Lower lobe of right lung (tissue), 2 donors: ENCODE measurements at places on chromosomes 3 and 15.

GRCh38 chr3:14401692-14402303 is 608 bp upstream of the SLC6A6 start:
- DNase-seq = no peak

GRCh38 chr3:135083179-135083578 is 288.1 kb downstream of the EPHB1 start:
- DNase-seq = no peak

DNA sequence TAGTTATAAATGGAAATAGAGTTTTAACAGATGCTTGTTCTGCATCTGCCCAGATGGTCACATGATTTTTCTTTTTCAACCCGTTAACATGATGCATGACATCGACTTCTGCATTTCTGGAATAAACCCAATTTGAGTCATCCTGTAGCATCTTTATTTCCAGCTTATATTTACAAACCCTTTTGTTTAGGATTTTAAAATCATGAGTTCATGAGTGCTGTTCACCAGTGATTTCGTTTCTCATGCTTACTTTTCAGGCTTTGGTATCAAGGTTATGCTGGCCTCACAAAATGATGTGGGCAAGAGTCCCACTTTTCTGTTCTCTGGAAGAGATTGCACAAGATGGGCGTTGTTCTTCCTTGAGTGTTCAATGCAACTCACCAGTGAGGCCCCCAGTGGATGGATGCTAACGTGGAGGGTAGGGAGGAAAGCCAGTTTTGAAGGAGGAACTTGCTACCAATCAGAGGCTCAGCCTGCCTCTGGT is 5.2 kb downstream of the HRH1 start:
- DNase-seq = no peak

DNA sequence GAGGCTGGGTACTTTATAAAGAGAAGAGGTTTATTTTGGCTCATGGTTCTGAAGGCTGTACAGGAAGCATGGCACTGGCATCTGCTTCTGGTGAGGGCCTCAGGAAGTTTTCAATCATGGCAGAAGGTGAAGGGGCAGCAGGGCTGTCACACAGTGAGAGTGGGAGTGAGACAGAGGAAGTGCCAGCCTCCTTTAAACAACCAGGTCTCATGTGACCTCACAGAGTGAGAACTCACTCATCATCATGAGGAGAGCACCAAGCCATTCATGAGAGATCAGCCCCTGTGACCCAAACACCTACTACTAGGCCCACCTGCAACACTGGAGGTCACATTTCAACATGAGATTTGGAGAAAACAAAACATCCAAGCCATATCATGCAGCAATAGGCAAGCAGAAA is 9.3 kb upstream of the RFTN1 start:
- no peak for DNase-seq

- no peak for DNase-seq
Measured at GRCh38 chr3:143311096-143311495, 191.5 kb downstream of the CHST2 start.

GRCh38 chr15:41048397-41048796 is 67.7 kb downstream of the INO80 start:
- DNase-seq = no peak

- DNase-seq = no peak
Measured at GRCh38 chr3:20741381-20741780, 555.4 kb upstream of the SGO1 start.

DNA sequence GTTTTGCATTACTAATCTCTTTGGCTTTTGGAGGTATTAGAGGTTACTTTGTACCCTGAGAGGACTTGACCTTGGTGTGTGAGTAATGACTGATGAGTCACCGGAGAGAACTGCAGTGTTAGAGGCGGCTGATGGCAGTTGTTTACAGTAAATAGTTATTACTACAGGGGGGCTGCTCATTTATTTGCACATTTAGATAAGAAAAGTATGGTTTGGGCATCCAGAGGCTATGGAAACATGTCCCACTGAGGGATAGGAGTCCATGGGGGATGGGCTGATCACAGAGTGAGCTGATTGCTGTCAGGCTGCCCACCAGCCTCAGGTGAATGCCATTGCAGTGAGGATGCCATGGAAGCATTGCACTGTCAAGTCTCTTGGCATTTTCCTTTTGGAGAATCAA is 17.3 kb upstream of the STAC start:
- DNase-seq = no peak

GRCh38 chr15:78322243-78322642 is 17.9 kb upstream of the CRABP1 start:
- DNase-seq = peak; percentile 40

- DNase-seq = peak; percentile 17
Measured at GRCh38 chr15:70936326-70936725, 43.7 kb downstream of the LRRC49 start.

GRCh38 chr3:50602595-50603191 is 8.9 kb downstream of the CISH start:
- no peak for DNase-seq

DNA sequence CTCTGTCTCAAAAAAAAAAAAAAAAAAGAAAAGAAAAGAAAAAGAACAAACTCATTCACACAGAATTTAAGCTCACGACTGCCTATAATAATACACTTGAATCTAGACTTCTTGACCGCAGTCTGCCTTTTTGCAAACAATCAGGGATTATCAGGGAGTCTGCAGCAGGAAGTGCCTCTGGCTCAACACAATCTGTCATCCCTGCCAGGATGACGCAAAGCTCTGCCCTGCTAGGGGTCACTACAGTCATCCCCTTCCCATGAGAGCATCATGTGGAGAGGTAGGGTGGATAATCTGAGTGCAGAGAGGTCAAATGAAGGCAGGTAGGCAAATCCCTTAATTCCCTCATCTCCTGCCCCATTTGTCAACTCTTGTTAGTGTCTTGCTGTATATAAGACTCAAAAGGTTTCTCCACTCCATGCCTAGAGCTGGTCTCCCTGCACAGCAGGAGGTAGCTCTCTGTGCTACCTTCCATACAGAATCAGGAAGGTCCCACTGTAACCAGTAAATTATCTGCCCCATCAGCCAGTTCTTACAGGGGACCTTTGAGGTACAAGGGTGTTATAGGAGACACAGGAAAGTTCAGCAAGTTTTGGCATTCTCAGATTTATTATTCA is 4.2 kb downstream of the UBAP1L start:
- no peak for DNase-seq

DNA sequence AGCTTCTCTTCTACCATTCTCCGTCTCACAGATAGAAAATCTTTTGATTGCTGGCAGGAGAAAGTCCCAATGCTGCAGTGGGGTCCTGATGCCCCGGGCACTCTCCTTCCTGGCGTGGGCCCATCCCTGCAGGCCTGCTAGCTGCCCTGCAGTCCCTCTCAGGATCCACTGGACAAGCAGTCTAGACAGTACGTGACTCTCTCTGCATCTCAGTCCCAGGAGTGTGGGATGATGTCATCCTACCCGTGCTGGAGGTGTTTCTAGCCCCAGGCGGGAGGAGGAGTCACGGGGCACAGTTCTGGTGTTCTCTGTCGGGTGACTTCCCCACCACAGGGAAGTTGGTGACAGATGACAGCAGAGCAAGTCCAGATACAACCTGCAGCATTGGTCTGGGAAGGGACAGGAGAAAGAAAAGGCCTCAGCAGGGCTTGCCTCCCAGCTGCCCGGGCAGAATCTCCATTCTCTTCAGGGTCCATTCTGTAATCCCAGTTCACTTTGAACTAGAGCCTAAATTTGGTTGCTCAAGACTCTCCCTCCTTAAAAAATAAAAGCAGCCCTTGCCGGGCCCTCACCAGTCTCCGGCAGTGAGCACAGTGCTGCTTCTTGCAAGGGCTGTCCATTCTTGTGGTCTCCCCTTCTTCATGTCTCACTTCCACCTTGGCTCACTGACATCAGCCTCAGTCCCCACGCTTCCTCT is 30.6 kb downstream of the SLC28A1 start:
- peak; percentile 60 for DNase-seq

DNA sequence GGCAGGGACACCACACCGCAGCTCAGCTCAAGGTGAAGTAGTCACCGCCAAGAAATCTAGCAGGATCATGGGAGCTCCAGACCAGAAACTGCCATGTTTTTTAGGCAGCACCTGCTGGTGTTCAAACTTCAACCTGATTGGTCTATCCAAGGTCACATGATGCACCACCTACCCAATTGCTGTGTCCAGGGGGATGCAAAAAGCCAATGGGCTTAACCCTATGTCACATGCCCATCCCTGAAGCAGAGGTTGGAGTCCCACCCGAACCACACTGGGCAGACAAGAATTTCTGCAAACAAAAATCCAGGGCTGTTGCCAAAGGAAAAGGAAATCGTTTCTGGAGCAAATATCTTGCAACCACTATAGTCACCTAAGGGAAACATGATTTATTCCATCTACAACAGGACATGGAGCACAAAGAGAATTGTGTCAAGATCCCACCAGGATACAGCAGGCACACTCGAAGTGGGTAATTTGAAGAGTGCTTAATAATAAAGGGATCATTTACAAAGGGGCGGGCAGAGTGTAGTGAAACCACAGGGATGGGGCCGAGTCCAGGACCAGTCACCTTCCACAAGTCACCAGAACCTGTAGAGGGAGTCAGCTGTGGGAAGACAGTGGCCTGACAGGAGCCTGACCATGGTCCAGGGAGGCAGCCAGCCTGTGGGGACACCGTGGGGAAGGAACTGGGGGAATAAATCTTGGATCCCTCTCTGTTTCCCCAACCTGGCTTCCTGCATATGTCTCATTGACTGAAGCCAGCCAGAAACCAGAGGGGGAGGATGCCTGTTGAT is 34.2 kb upstream of the TSEN2 start:
- no peak for DNase-seq

DNA sequence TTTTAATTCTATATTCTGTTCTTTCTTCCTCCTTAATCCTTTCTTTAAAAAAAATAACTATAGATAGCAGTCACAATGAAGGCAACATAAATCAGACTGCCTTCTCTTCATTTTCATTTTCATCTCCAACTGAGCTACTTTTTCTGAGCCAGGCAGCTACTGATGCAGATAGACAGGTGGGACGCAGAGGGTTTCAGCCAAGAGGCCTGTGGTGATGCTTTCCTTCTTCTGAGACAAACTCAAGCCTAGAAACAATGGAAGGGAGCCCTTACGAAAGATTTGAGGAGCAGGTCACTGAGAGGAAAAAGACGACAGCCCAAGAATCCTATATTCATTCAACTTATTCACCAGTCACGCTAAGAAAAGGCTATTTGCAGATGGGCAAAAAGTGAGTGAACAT is 220.0 kb upstream of the MLF1 start:
- no peak for DNase-seq

- DNase-seq = no peak
Measured at GRCh38 chr15:28992336-28992864, 106.6 kb downstream of the APBA2 start.

GRCh38 chr3:16286161-16286560 is 21.1 kb downstream of the OXNAD1 start:
- no peak for DNase-seq

GRCh38 chr3:7964899-7965298 is 536.7 kb upstream of the LMCD1 start:
- no peak for DNase-seq

- DNase-seq = no peak
Measured at GRCh38 chr15:74642348-74642733, 26.7 kb downstream of the CLK3 start.

DNA sequence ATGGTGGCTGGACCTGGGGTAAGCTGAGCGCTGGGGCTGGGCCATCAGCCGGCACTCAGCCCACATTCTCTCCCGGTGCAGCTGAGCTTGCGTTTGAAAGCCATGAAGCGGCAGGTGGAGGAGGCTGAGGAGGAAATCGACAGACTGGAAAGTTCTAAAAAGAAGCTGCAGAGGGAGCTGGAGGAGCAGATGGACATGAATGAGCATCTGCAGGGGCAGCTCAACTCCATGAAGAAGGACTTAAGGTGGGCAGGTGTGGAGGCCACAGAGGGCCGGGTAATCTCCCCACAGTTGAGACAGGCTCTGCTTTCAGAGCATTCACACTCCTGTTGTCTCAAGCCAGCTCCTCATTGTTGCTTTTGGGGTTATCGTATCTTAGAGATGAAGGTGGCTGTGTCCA is 45.7 kb upstream of the MYZAP start:
- DNase-seq = no peak

- DNase-seq = no peak
Measured at GRCh38 chr3:16350597-16351318, 85.7 kb downstream of the OXNAD1 start.

- DNase-seq = no peak
Measured at GRCh38 chr3:52441772-52442332, 3.1 kb downstream of the SEMA3G start.

GRCh38 chr3:42539871-42540714 is 37.6 kb downstream of the VIPR1 start:
- peak; percentile 80 for DNase-seq

- DNase-seq = no peak
Measured at GRCh38 chr3:117036259-117036799, 326.8 kb downstream of the TUSC7 start.

- no peak for DNase-seq
Measured at GRCh38 chr3:69250014-69250413, 127.6 kb upstream of the LMOD3 start.

- DNase-seq = peak; percentile 85
Measured at GRCh38 chr15:40762919-40763800, 708 bp upstream of the GCHFR start.

GRCh38 chr3:66655044-66655443 is 154.2 kb upstream of the LRIG1 start:
- DNase-seq = no peak

DNA sequence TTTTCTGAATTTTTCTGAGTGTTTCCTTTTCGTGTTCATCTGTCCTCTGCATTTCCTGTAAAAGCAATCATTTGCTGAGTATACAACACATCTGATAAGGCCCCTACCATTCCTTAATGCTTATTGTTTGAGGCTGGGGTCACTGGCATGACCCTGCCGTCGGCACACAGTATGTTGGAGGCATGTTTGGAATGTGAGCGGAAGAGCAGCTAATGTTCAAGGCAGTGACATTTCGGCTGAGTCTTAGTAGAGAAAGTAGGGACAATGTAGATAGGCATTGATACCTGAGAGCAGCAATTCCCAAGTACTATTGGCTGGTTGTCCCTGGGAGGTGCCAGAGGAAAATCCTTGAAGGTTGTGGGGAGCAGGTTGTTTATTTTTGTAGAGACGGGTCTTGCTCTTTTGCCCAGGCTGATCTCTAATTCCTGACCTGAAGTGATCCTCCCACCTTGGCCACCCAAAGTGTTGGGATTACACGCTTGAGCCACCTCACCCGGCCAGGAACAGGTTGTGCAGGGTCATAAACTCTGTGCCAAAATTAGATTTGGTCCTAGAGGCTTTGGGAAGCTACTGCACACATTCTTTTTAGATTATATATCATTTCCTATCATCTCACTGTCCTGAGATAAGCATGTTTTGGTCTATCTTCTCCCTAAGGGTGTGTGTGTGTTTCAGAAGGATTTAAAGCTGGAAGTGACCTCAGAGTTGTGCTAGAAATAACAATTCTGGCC is 13.5 kb downstream of the PTPN23 start:
- no peak for DNase-seq

GRCh38 chr3:59178698-59179097 is 128.9 kb upstream of the CFAP20DC start:
- DNase-seq = no peak
